ENCODE measurements at places on chromosomes 6 and 20.

DNA sequence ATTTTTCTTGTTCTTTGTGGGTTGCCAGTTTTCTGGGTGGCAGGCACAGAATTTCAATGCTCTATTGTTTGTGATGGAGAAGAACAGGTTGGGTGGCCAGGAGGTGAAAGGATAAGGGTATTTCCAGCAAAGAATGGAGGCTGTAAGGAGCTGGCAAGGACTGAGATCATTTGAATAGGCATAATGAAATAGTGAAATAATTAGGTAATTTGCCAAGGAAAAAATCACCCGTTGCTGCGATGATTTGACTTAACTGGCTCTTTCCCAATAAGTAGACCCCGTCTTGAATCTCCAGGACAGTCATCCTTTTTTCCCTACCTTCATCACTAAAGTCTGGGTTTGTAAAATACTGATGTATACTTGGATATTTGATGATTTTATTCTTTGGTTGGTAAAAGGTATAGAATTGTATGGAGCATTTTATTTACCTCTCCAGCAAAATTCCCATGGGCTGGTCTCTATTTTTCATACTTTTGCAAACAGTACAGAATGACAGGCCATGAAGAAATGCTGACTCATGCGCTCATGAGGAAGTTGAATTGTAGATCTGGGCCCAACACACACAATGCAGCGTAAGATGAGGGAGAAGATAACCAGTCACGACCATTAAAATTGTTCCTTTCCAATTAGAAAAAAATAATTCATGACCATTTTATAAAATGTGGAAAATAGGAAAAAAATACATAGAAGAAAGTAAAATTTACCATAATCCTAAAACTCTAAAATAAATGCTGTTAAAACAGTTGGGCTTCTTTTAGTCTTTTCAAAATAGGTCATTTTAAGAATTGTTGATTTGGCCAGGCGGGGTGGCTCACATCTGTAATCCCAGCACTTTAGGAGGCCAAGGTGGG is 2.4 kb upstream of the GCNT2 start:
- DNase-seq = no peak

- no peak for DNase-seq
Observed at GRCh38 chr20:44750081-44750805, 4.6 kb downstream of the KCNK15 start.

GRCh38 chr6:119821380-119821779 is 471.8 kb upstream of the MAN1A1 start:
- no peak for DNase-seq

DNA sequence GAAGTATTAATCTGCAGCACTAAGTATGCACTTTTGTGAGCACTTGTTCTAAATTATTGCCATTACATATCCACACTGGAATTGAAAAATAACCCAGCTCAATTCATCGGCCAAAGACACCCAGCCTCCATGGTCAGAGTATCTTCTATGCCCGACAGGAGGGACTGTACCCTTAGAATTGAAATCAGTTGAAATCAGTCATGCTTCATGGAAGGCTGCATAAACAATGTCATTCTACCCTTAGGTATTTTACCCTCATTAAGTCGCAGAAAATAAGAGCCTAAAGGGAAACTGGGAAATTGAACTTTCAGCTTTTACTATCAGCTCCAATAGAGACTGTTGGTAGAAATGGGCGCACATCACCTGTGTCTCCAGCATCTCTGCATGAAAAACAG is 2.9 kb upstream of the RAMACL start:
- no peak for DNase-seq

DNA sequence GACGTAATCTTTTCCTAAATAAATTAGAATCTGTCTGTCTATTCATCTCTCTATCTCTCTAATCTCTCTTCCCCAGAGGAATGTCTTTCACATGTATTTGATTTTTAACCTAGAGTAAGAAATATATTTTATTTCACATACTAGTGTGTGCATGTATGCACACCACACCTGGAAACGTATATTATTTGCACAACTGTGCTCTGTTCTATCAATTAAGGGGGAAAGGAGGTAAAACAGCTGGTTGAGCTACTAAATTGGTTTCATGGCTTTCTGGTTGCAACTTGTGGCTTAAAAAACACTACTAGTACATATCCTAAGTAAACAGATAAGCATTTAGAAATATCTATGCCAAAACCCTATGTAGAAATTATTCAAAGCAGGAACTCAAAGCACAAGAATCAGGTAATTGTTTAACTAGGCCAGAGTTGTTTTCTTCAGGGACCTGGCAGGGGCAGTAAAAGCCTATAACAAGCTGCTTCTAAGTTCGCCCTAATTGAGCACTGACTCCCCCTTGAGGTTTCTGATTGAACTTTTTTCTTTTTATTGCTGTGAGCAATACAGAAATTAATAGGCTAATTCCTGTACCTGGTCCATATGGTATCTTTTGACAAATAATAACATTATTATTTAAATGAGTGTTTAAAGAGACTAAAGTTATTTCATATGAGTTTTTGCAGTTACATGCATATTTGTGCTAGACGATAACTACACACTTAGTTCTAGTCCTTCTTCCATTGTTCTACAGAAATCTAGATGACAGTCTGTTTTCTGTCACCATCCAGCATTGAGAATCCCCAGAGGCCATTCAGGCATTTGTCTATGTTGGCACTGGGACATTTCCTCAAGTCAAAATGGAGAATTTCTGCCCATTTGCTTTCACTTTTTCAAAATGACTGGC is 88.6 kb downstream of the MCHR2 start:
- no peak for DNase-seq

- DNase-seq = no peak
Observed at GRCh38 chr6:24825130-24825630, 26.5 kb upstream of the ARMH2 start.

GRCh38 chr6:12806796-12807195 is 90.2 kb downstream of the PHACTR1 start:
- DNase-seq = no peak

- no peak for DNase-seq
Observed at GRCh38 chr6:17486680-17487079, 93.3 kb downstream of the CAP2 start.

GRCh38 chr6:88179692-88180091 is 13.5 kb upstream of the CNR1 start:
- no peak for DNase-seq

- DNase-seq = no peak
Observed at GRCh38 chr6:113077794-113078193, 730.7 kb downstream of the RFPL4B start.

DNA sequence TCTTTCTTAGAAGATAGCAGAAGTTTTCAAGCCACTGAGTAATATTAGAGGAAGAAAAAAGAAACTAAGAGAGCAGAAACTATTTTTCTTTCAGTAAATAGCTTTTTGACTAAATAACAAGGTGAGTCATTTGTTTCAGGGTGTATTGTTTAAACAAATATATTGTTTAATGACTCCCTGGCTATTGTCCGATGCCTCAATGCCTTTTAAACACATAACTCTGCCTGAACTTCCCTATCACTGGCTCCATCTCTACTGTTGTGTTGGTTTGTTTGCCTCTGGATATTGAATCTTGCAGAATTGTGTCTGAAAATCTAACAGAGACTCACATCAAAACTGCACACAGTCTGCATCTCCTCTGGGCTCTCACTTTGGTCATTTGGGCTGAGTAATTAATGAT is 19.6 kb upstream of the CLIC5 start:
- no peak for DNase-seq

Data from right kidney (tissue), 9 donors.